ENCODE measurements at places on chromosomes 6 and 20. TPM values are rescaled to one million over a fixed set of nuclear protein-coding genes. Genes with fewer than 3 reads are reported as not detected.

- DNase-seq: no peak
Measured at GRCh38 chr6:133236932-133237331, 4.2 kb upstream of the EYA4 start.

Gene TSBP1
- total RNA-seq: not detected

Gene PACRG
- not detected for total RNA-seq

Gene KIF25
- total RNA-seq: not detected

DNA sequence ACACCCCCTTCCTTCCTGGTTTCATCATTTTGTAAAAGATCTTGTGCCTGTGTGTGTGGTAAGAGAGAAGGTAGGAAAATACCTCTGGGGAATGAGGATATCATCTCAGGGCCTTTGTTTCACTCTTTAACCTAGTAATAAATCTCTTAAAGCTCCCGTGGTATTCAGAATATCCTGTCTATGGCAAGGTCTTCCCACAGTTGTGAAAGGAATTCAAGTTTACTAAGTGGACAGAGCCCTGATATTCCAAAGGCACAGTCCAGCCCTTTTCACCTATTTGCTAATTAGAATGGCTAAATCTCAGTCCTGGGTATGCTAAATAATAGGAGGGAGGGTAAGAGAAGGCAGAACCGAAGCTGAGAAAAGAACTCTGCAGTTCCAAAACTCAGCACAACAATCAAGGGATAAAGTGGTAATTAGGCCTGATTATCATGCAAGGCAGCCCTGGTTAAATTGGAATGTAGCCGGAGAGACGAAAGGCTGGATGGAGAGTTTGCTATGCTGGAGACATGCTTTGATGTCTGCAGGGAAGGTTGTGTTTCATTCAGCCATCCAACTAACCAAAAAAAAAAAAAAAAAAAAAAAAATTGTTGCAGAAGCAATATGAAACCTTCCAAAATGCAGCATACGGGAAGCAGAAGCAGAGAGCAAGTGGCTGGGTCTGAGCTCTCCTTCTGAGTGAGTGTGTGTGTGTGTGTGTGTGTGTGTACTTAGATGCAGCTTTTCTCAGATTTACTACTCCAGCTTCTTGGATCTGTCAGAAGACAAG lies 28.5 kb upstream of the PIM1 start:
- DNase-seq: no peak

Gene SSTR4
- not detected for total RNA-seq

GRCh38 chr6:167730441-167730840 lies 96.3 kb upstream of the AFDN start:
- no peak for DNase-seq

All from activated T-helper 2 cell treated with anti-CD3 and anti-CD28 coated beads, Interferon-gamma antibody, Interleukin-2, Interleukin-4, amounts not matched to agents 10 μg/mL and 5 μg/mL and 100 μg/mL, durations not matched to agents 14 hours and 24 hours and 36 hours (primary cell).